Activated CD4-positive, alpha-beta T cell treated with anti-CD3 and anti-CD28 coated beads, Interleukin-2, amount 50 U/mL, for 48 hours (primary cell): ENCODE measurements at places on chromosomes 5 and 9.

- DNase-seq, result no peak
Observed at GRCh38 chr9:694092-694402, 147.4 kb upstream of the DMRT1 start.

GRCh38 chr9:103319979-103320378 is 324.8 kb downstream of the CYLC2 start:
- no peak for DNase-seq

GRCh38 chr5:178423431-178423830 is 166.8 kb downstream of the COL23A1 start:
- no peak for DNase-seq

GRCh38 chr9:122036408-122036807 is 56.7 kb downstream of the TTLL11 start:
- DNase-seq, result no peak
